BJ (cell line): ENCODE measurements at places on chromosomes 3 and 15.

GRCh38 chr3:143443851-143444331 lies 324.3 kb downstream of the CHST2 start:
- DNase-seq: peak; percentile 83

DNA sequence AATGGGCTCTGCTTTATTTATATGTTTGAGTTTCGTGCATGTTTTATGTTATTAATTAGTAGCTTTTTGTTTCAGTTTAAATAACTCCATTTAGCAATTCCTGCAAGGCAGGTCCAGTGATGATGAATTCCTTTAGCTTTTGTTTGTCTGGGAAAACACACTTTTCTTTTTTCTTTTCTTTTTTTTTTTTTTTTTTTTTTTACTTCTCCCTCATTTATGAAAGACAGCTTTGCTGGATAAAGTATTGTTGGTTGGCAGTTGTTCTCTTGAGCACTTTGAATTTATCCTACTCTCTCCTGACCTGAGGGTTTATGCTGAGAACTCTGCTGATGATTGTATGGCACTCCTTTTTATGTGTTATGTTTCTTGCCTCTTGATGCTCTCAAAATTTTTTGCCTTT lies 35.7 kb downstream of the TMEM39A start:
- no peak for DNase-seq

DNA sequence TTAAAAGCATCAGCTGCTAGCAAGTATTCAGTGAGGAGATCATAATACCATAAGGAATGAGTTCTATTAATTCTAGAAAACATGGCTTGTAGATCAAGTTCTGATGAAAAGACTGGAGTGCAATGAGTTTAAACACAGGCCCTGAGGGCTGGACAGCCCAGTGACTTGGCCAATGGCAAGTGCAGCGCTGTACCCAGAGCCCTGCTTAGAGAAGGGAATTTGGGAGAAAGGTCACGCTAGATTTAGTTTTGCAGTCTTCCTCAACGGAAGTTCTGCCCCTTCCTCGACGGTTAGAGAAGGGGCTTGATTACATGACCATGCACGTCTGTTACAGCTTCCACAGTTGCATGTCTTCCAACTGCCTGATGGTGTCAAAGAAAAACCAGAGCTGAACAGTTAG lies 4.0 kb downstream of the TMEM212 start:
- DNase-seq: no peak

- no peak for DNase-seq
Observed at GRCh38 chr3:66133050-66133757, 87.6 kb upstream of the SLC25A26 start.

DNA sequence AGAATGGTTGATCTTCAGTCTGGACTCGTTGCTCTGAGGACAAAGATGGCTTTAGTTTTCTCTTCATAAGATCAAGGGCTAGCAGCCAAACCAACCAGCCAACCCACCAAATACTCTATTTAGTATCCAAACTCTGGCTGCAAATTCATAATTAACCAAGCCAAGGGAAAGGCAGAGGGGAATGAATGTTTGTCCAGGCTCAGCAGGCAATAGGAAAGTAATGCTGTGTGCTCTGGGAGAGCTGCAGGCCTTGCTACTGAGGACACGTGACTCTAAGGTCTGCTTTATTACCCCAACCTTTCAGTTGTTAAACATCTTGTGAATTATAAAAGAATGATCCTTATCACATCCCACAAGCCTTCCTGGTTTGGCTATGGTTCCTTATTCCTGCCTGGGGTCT lies 52.3 kb upstream of the GALNT15 start:
- DNase-seq: no peak

DNA sequence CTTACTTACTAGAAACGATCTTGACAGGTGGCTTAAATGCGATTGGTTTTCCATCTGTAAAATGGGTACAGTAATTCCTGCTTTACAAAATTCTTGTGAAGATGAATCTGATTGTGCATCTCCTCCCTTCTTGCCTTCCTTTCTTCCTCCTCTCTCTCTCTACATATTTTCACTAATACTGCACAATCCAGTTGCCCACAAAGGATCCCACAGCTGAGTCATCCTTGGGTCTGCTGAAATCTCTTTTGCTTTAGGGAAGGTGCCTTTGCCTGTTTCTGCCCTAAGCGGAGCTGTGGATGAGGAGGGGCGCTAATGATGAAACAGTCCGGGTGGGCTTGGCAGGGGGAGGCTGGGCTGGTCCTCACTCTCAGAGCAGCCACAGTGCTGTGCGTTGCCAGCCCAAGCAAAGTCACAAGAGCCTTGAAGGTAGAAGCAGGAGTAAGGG lies 46.1 kb downstream of the AMOTL2 start:
- peak; percentile 89 for DNase-seq

- DNase-seq: peak; percentile 8
Observed at GRCh38 chr3:29240248-29240647, 40.6 kb upstream of the RBMS3 start.

GRCh38 chr15:71279757-71280141 lies 164.5 kb downstream of the THSD4 start:
- no peak for DNase-seq

GRCh38 chr3:65846936-65847335 lies 191.8 kb downstream of the MAGI1 start:
- DNase-seq: no peak

DNA sequence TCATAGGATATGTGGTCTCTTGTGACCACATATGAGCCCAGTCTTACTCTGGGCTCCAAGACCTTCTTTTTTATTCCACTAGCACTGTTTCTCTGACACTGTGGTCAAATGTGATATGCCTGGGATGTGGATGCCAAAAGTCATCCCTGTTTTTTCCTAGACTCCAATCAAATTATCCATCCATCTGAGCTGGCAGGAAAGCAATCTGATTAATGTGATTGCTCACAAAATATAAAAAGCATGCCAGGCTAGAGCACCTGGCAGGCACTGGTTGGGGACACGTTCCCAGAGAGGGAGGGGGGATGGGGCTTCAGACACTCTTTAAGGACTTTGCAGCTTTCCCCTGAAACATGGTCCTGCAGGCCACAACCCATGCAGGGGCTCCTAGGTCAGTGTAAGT lies 3.1 kb upstream of the CFAP100 start:
- no peak for DNase-seq

DNA sequence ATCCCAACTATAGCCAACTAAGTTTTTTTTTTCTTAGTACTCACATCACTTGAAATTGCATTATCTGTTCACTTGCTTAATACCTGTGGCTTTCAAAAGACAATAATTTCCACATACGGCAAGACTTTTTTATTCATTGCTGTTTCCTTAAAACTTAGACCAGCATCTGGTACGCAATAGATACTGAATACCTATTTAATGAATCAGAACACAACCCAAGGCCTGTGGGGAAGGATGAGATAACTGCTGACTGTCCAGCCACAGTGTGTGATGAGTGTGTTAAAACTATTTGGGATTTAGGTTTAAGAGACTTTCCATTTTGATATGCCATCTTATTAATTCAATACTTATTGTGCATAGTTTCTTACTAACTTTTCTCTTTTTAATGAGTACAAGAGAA lies 988.7 kb downstream of the NTRK3 start:
- DNase-seq: peak; percentile 76

GRCh38 chr3:41065340-41065739 lies 134.0 kb upstream of the CTNNB1 start:
- DNase-seq: no peak

DNA sequence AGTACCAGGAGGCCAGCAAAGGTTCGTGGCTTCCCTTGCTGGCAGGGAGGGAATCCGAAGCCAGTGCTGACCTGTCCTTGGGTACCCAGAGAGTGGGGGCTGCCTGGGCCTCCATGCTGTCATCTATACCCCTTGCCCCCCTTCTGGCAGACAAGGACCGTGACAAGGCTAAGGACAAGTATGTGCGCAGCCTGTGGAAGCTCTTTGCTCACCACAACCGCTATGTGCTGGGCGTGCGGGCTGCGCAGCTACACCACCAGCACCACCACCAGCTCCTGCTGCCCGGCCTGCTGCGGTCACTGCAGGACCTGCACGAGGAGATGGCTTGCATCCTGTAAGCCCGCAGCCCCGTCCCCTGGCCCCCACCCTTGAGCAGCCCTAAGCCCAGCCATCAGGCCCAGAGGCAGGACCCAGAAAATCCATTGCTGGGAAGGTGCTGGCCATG lies 2.8 kb downstream of the FES start:
- DNase-seq: no peak

DNA sequence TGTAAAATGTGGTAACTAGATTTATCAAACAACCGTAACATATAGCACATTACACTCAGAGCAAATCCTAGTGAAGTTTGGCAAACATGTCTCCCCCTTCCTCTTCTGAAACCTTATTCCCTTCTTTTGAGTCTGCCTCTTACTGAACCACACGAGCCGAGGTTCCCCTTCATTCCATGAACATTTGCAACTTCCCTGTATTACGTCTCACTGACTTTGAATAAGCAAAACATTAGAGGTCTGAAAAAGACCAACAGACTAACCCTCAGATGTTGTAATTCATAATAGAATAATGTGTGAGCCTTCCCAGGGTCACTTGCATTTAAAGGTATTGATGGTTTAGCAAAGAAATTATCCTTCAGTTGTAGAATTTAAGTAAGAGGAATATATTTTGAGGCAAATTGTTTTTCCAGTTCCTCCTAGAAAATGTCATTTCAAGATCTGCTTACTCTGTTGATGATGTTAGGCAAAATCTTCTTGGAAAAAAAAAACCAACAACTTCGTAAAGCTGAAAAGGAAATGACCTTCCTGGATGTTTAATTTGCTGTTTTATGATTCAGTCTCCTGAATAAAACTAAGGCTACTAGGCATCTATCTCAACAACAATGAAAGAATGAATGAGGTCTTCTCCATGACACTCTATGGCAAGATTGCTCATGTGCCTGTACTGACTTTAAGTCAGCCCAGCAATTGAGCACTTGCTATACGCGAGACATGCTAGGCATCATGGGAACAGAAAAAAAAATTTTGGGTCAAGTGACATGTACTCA lies 296.9 kb upstream of the NECTIN3 start:
- DNase-seq: no peak

DNA sequence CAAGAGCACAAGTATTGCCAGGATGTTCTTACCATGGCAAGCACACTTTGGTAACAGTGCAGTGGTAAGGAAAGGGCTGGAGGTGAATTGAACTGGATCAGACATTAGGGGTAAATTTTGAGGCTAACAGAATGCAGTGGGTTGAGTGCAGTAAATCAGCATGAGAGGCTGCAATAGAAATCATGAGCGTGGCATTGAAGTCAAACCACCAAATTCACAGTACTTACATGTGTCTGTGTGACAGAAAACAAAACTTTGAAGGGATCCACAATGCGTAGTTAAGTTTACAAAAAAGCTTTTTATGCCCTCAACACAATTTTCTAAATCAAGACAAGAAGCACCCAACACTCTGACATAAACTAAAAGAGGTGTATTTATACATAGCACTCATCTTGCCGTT lies 428.0 kb upstream of the ARHGEF26 start:
- DNase-seq: no peak

- no peak for DNase-seq
Observed at GRCh38 chr3:51718547-51719409, 11.9 kb downstream of the GRM2 start.

- DNase-seq: no peak
Observed at GRCh38 chr3:169659096-169659819, 4.3 kb downstream of the MECOM start.

GRCh38 chr3:195013411-195014361 lies 257.3 kb downstream of the XXYLT1 start:
- no peak for DNase-seq

DNA sequence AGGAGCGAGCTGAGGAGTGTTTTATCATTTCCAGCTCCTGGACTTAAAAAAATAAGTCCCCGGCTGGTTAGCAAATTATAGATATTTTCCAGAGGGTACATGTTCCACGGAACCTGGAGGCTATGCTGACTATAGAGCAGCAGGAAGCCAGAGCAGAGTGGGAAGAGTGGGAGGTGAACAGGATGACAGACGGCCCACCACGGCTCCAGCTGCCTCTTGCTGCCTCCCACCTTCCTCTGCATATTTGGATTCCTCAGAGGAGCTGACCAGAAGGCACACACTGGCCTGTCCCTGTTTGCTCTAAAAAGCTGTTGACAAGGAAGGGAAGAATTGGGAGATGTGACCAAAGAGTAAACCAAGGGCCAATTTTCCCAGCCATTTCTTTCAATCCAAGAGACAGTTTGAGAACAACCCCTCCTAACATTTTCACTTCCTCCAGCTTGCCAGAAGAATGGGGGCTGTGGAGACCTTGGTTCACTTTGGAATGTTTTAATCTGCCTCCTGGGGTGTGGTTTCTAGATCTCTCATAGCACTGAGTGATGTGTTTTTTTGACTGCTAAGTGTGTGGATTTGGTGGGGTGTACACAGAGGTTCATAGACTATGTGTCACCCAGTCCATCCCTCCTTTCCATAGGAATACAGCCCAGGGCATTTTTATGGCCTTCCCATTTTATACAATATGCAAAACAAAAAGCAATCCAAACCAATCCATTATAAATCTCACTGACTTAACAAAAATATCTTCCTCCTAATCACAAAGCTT lies 36.8 kb downstream of the HGD start:
- DNase-seq: no peak

DNA sequence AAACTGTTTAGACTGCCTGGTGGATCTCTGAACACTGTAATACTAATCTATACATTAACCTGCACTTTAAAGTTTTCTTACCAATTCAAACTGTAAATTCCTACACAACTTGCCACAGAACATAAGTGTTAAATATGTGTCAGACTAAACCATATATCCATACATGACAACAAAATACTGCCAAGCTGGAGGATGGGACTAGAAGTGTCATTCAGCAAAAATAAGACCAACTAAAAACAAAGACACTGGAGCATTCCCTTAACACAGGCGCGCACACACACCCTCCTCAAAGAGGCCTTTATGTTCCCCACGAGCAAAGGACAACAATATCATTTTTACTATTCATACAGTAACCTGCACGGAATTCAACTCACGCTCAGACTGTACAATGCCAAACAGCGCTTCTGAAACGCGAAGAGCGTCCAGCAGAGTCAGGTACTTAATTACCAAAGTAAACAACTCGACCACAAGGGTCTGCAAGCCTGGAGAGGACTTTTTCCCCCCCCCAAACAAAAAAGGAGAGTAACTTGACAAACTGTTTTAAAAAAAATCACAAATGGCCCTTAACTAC lies 1.1 kb downstream of the DCUN1D1 start:
- no peak for DNase-seq

- DNase-seq: no peak
Observed at GRCh38 chr15:99992611-99993231, 259.5 kb upstream of the LYSMD4 start.

DNA sequence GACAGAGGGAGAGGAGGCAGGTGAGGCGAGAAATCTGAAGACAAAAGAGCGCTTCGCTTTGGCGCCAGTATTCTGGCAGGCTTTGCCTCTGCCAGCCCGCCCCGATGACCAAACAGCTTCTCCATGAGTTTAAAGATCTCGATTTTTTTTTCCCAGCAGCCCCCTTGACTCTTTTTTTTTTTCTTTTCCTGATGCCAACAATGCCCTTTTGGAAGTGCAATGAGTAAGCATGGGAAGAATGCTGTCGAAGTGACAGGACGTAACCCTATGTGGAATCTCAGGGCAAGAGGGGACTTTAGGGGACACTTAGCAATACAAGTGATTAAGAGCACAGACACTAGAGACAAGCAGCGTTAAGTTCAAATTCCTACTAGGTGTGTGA lies 211.7 kb downstream of the FGF12 start:
- no peak for DNase-seq

- no peak for DNase-seq
Observed at GRCh38 chr15:68353421-68354135, 76.0 kb downstream of the FEM1B start.

- no peak for DNase-seq
Observed at GRCh38 chr3:25372167-25372566, 55.9 kb upstream of the RARB start.
